ENCODE measurements at places on chromosomes 3 and 15. TPM values are rescaled to one million over a fixed set of nuclear protein-coding genes. Genes with fewer than 3 reads are reported as not detected.
A peak's percentile ranks its signal among the peaks of the same experiment; 100 is the strongest.

GRCh38 chr3:150544041-150544440, 2.3 kb downstream of the SERP1 start:
- H3K27me3 ChIP-seq: no peaks in the 10 kb centered on the region
- peaks cover 18% of the 10 kb centered on the region for H3K4me1 ChIP-seq
- no peak overlapping the region for H3K4me3 ChIP-seq
- no peak for DNase-seq
- H3K27ac ChIP-seq: peak overlapping the region; percentile 99

Gene LRRC34
- 5.2 TPM for total RNA-seq

Gene GOLGA8J
- total RNA-seq: not detected

DNA sequence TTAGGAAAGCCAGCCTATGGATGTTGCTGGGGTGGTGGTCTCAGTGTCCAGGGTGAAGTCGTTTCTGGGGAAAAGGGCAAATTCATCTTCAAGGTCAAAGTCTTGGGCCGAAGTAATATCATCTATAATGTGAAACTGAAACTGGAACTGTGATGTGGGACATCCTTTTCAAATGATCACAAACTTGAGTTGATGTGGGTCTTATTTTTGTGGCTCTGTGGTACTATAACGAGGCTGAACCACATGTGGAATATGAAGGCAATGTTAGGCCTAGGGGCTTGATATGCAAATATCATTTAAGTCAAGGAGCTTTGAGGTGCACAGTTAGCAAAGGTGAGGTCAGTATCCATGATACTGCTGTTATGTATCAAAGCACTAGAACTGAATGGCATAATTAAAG, 1.5 kb upstream of the CD200R1L start:
- H3K27ac ChIP-seq: no peak overlapping the region
- H3K4me1 ChIP-seq: no peaks in the 10 kb centered on the region
- H3K36me3 ChIP-seq: no peaks in the 10 kb centered on the region
- no peak overlapping the region for H3K4me3 ChIP-seq
- DNase-seq: no peak
- no peaks in the 10 kb centered on the region for H3K27me3 ChIP-seq

GRCh38 chr3:135490219-135490915, 475.2 kb upstream of the PPP2R3A start:
- no peak for DNase-seq
- peaks cover 5% of the 10 kb centered on the region for H3K27me3 ChIP-seq
- no peak overlapping the region for H3K27ac ChIP-seq
- H3K4me3 ChIP-seq: no peak overlapping the region

- H3K27me3 ChIP-seq: peaks cover 4% of the 10 kb centered on the region
- no peak overlapping the region for H3K27ac ChIP-seq
- DNase-seq: no peak
- no peaks in the 10 kb centered on the region for H3K4me1 ChIP-seq
- no peak overlapping the region for H3K4me3 ChIP-seq
These were observed 21.2 kb downstream of the TM4SF4 start for GRCh38 chr3:149495581-149496125.

- no peak overlapping the region for H3K4me3 ChIP-seq
- H3K27ac ChIP-seq: no peak overlapping the region
- peaks cover 3% of the 10 kb centered on the region for H3K4me1 ChIP-seq
- no peak for DNase-seq
These were observed 490.0 kb upstream of the TBL1XR1 start for GRCh38 chr3:177687291-177687690.

DNA sequence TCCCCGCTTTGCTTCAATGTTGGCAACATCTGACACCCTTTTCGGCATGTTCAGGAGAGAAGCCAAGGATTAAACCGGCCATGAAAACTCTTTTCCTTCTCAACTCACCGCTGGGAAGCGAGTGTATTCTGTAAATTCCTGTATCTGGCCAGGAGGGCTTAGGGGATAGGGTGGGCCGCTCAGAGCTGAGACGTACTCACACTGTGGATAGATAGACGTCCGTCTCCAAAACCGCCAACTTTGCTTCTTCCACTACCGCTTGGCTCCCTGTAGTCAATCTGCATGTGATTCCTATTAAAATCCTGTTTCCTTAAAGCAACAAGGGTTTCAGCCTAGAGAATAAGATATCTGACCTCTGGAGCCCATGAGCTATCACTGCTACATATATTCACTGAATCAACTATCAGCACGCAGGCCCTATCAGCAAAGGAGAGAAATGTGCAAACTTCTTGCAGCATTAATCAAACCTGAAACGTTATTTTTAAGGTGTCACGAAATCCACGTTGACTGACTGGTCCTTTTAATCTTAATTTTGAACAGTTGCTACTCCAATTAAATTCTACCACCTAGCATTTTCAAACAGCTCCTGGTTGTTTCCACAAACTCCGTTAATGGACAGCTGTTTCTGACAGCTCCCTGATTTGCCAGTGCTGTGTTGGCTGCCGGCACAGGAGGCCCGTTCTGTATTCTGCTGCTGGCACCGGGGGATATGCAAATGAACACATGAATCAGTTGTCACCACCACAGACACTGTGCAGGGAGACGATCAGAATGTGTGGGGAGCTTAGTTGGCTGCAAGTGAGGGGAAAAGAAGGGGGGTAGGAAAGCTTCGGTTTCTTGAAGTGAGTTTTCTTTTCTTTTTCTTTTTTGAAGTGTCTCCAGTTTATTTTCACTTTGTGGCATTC, 438.9 kb upstream of the ARRDC4 start:
- H3K36me3 ChIP-seq: no peaks in the 10 kb centered on the region
- no peaks in the 10 kb centered on the region for H3K4me1 ChIP-seq
- no peak overlapping the region for H3K4me3 ChIP-seq
- no peak for DNase-seq
- no peak overlapping the region for H3K27ac ChIP-seq

Gene GP5
- total RNA-seq: 0.28 TPM

Gene ADAMTS7
- 7.9 TPM for total RNA-seq

DNA sequence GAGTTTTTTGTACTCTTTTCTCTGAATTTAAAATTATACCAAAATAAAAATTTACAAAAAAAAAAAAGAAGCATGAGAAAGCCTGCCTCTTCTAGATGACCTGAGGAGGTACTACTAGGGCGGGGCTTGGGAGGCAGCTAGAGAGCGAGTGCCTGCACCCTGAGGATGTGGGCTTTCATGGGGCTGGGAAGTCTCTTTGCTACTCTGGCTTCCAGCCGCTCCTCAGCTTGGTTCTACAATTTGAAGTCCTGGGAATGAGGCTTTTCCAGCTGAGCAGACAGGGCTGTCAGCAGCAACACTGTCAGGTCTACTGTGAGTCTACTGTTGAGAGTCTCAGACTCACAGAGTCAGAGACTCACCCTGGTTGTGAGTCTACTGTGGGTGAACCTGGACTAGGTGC, 8.2 kb upstream of the PSTPIP1 start:
- no peaks in the 10 kb centered on the region for H3K4me1 ChIP-seq
- peak; percentile 1 for DNase-seq
- no peak overlapping the region for H3K4me3 ChIP-seq
- no peaks in the 10 kb centered on the region for H3K36me3 ChIP-seq

DNA sequence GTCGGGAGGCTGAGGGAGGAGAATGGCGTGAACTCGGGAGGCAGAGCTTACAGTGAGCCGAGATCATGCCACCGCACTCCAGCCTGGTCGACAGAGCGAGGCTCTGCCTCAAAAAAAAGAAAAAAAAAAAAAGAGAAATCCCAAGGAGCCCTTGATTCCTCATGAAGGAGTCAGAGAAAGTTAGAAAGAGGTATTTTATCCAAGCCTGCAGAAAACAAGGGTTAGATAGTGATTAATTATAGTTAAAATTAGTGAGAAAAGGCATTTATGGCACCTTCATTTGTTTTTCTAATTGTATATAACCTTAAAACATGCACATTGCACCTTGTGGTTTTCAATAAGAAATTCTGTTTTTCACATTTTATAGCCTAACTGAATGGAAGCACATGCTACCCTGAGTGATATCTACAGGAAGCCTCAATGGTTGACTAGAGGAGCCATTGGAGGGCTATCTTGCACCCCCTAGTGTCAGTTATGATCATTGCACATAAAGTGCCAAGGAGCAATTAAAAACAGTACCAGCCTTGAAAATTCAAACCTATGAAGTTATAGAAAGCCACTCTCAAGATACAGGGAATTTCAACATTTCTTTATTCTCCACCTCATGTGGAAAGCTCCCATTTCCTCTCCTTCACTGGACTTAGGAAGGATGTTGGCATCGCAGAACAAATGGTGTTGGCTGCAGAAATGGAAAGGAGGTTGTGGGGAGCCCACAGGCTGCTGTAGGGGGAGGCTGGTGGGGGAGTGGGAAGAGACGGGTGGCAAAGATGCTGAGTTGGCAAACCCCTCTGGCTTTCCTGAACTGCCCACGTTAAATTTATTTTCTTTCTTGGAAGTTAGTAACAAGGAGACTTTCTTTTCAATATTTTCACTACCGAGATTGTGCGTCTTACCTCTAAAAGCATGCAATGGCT, 48.5 kb downstream of the ITGA11 start:
- H3K4me3 ChIP-seq: no peak overlapping the region
- DNase-seq: peak; percentile 27
- H3K27ac ChIP-seq: no peak overlapping the region
- H3K4me1 ChIP-seq: peaks cover 7% of the 10 kb centered on the region

Gene ACAN
- 0.20 TPM for total RNA-seq

- H3K4me3 ChIP-seq: peak within 1 kb of the TSS; percentile 37
- H3K27ac ChIP-seq: peak within 1 kb of the TSS; percentile 89
- no peaks in the 10 kb centered on the region for H3K36me3 ChIP-seq
- peak; percentile 96 for DNase-seq
These were observed at the start of gene SNAP23 for GRCh38 chr15:42495361-42496212. SNAP23 (plus strand) TSS chr15:42495634; CDS start chr15:42511847, 16,213 bp downstream.

GRCh38 chr15:76382987-76383728, 46.6 kb downstream of the ISL2 start:
- no peaks in the 10 kb centered on the region for H3K36me3 ChIP-seq
- DNase-seq: no peak
- no peak overlapping the region for H3K4me3 ChIP-seq
- H3K27me3 ChIP-seq: no peaks in the 10 kb centered on the region
- H3K27ac ChIP-seq: no peak overlapping the region

DNA sequence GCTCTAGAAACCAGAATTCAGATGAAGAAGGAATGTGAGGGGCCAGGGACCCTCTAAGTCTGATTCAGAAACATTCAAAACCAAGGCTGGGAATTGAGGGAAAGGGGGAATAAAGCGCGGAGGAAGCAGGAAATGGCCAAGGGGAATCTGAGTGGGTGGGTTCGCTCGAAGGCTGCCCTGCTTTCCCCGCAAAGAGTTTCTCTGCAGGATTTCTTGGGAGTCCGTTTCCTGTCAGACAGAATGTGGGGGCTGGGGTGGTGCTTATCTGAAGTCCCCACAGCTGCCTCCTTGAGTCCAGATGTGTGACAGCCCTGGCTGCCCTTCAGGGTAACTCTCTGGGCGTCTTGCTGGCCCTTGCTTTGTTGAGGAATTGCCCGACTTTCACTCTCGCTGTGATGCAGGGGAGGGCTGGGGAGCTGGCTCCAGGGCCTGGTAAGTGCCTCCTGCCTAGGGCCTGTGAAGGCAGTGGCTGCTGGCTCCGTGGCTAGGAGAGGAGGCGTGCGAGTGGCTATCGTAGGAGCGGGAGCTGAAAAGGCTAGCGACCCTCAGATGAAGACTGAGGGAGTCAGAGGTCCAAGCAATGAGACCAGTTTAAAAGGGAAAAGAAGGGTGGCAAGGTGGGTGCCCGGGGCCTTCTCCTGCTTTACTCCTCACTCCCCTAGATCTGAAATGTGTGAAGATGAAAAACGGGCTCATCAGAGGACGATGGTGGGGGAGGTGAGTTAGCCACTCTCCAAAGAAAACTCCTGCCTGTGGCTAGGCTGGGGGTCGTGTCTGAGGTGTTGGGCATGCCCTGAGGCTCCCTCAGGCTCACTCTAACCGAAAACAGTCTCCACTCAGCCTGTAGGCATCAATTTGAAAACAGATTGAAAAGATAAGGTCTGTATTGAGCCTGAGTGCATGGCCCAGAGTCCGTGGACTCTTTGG, 143.9 kb upstream of the UMPS start:
- no peak overlapping the region for H3K4me3 ChIP-seq
- H3K27ac ChIP-seq: no peak overlapping the region
- no peak for DNase-seq
- H3K4me1 ChIP-seq: peaks cover 11% of the 10 kb centered on the region

DNA sequence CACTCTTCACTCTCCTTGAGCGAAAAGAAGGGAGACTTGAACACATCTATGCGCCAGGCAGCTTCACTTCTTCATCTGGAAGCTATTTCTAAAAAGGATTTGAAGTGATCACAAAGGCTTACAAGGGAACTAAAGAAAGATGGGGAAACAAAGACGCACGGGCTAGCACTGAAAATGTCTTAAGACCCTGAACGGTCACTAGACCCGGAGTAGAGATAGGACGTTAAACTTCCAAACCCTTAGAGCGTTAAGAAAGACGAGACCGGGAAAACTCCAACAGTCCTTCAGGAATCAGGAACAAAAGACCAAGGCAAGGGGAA, 47.5 kb upstream of the EPHB3 start:
- peaks cover 18% of the 10 kb centered on the region for H3K27me3 ChIP-seq
- no peaks in the 10 kb centered on the region for H3K36me3 ChIP-seq
- H3K4me1 ChIP-seq: peaks cover 6% of the 10 kb centered on the region
- H3K27ac ChIP-seq: no peak overlapping the region

Gene ICE2
- 43.5 TPM for total RNA-seq

Data from adrenal gland (tissue), 19 donors.